Nasal cavity respiratory epithelium epithelial cell of viscerocranial mucosa (primary cell): ENCODE measurements at places on chromosomes 4 and X. TPM values are rescaled to one million over a fixed set of nuclear protein-coding genes. Genes with fewer than 3 reads are reported as not detected.

Gene MAGED4B
- total RNA-seq, result 0.57 TPM in 1 of 2 replicates, not detected in the other

Gene NXT2
- total RNA-seq, result 11.9 and 17.8 TPM in 2 replicates

Gene DDIT4L
- 1.0 and 2.6 TPM in 2 replicates for total RNA-seq

Gene SLITRK4
- total RNA-seq, result under 0.01 TPM in 1 of 2 replicates, not detected in the other

Gene SMR3B
- not detected in 2 replicates for total RNA-seq

Gene CFAP99
- total RNA-seq, result not detected in 2 replicates

Gene CCKAR
- not detected in 2 replicates for total RNA-seq
